Stimulated activated CD8-positive, alpha-beta memory T cell treated with anti-CD3 and anti-CD28 coated beads, Interleukin-2, amount 100 ng/mL, for 1 hour (primary cell): ENCODE measurements at places on chromosomes 2 and 18.
A peak's percentile ranks its signal among the peaks of the same experiment; 100 is the strongest.

- DNase-seq = no peak
Measured at GRCh38 chr2:110858993-110859701, 126.8 kb downstream of the ACOXL start.

DNA sequence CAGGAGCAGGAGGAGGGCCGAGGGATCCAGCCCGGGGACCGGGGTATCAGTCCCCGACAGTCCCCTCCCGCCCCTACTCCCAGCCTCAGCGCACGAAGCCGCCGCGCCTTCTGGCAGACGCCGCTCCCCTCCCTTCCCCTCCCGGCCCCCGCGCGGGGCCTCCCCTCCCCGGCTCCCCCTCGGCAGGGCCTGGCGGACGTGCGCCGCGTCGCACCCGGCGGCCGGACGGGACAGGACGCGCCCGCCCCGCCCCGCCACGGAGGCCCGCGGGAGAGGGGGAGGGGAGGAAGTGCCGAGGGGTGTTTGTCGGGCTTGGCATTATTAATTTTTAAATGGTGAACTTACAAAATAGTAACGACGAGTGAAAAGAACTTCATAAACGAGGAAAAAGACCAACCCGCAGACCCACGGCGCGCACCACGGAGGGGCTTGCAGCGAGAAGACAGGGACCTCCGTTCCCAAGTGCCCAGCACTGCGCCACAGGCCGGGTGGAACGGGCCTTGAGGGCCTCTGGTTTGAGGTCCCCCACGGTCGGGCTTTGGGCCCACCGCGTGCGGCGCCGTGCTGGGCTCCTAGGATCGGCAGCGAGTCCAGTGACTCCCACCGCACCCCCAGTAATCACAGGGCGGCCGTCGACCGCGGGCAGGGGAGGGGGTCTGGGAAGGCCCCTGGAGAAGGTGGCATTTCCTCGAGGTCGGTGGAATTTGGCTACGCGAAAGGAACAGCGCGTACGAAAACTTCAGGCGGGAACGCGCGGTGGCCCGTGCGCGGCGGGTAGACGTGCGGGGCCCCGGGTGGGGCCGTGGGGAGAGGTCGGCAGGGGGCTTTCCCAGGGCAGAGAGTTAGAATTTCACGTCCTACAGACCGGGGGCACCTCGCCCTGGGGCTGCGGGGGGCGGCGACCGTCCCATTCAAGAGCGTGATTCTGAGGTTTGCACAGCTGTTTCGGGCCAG is 954 bp upstream of the CTDSP1 start:
- DNase-seq = no peak

GRCh38 chr2:224586127-224586695 is 1.0 kb upstream of the CUL3 start:
- no peak for DNase-seq

DNA sequence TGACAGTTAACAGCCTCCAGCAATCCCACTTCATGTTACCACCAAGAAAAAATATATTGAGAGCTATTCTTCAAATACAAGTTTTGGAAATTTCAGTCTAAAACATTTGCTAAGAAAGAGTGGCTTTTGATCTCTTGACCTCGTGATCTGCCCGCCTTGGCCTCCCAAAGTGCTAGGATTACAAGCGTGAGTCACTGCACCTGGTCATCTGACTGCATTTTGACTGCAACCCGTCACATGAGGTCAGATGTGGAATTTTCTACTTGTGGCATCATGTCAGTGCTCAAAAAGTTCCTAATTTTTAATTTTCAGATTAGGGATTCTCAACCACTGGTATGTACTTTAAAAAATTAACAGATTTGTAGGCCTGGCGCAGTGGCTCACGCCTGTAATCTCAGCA is 9.1 kb upstream of the CLK1 start:
- DNase-seq = no peak

- DNase-seq = no peak
Measured at GRCh38 chr2:70467831-70468779, 85.5 kb downstream of the TGFA start.

- no peak for DNase-seq
Measured at GRCh38 chr2:3464401-3465005, 54.8 kb downstream of the ADI1 start.

DNA sequence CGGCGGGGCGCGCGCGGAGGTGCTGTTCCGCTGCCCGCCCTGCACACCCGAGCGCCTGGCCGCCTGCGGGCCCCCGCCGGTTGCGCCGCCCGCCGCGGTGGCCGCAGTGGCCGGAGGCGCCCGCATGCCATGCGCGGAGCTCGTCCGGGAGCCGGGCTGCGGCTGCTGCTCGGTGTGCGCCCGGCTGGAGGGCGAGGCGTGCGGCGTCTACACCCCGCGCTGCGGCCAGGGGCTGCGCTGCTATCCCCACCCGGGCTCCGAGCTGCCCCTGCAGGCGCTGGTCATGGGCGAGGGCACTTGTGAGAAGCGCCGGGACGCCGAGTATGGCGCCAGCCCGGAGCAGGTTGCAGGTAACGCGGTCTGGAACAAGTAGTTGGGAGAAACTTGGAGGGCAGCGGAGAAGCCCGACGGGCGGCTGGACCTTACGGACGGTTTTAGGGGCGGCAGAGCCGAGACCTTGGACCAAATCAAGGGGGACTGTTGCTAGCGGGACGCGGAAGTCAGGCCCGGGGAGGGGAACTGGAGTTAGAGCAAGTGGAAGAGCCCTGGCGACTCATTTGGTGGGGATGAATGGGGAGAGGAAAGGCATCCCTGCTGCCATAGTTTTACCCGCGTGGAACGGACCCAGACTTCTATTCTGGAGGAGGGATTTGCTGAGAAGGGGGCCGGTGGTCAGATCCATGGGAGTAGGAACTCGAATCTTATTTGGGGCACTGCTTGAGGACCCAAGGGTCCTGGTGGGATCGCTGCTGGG is 573 bp downstream of the IGFBP2 start:
- DNase-seq = no peak

- DNase-seq = no peak
Measured at GRCh38 chr2:232292395-232293154, 86.0 kb upstream of the ALPP start.

DNA sequence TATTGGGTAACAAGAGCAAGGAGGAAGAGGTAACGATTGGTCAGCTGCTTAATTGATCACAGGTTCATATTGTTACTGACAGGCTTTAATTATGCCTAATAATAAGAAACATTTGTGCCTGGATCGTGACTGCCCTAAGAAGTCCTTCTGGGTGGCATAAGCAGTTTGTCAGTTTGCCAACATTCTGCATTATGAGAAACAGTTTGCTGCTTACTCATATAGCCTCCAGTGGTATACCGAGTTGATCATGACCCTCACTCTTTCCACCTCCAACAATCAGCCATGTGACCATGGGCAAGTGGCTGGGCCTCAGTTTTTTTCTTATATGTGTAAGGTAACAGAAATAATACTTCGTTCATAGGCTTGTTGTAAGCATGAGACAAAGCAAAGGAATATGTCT is 96.6 kb upstream of the CABLES1 start:
- no peak for DNase-seq

DNA sequence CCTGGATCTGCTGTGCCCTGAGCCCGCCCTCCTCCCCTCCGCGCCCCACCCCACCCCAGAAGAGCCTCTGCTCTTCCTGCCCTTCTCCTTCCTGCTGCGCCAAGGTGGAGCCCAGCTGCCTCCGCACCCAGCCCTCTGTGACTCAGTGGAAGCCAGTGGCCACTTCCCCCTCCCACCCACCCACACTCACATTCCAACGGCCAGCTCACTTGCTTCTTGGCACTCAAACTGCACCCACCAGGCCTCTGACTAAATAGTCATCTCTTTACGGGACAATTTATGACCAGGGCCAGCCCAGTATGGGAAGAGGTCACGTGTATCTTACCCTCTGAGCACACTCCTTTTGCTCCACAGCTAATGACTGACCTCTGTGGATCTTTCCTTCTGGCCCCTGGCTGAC is 150.4 kb upstream of the SLC1A4 start:
- DNase-seq = no peak

GRCh38 chr18:61464551-61465142 is 131.4 kb downstream of the CDH20 start:
- no peak for DNase-seq

- no peak for DNase-seq
Measured at GRCh38 chr2:166651991-166652390, 157.9 kb upstream of the SCN7A start.

GRCh38 chr2:105100046-105100840 is 62.4 kb downstream of the MRPS9 start:
- DNase-seq = no peak

DNA sequence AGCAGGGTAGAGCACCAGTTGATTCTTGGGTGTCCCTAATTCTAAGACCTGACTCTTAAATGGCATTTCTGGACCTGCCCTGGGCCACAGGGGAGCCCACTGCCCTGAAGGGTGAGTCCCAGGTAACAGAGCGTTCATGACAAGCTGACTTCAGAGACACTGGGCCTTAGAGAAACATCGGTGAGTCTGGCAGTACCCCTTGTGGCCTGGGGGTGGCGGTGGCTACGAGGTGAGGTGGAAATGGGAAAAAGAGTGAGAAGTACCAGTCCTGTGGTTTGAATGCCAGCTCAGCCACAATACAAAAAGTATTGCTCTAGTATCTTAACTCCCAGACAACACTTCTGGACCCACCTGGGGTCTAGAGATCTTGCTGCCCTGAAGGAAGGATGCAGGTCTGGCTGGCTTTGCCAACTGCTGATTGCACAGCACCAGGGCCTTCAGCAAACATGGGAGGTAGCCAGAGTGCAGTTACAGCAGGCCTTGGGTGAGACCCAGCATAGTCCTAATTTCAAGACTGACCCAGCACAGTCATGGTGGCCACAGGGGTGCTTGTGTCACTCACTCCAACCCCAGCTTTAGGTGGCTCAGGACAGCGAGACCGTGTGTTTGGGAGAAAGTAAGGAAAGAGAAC is 44.5 kb downstream of the USP34 start:
- DNase-seq = peak; percentile 36

DNA sequence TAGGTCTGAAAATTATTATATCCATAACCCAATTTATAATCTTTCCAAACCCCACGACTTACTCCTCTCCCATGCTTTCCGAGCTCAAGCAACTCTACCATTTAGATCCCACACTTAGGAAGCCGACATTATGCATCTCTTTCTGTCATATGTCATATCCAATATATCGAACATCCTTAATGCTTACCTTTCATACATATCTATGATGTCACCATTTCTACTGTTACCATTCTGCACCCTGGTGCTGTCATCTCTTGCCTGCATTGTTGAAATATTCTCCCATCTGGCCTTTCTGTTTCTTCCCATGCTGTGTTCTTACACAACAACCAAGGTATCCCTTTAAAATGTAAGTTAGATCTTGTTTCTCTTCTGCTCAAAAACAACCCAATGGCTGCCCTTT is 127.1 kb upstream of the MC4R start:
- no peak for DNase-seq

DNA sequence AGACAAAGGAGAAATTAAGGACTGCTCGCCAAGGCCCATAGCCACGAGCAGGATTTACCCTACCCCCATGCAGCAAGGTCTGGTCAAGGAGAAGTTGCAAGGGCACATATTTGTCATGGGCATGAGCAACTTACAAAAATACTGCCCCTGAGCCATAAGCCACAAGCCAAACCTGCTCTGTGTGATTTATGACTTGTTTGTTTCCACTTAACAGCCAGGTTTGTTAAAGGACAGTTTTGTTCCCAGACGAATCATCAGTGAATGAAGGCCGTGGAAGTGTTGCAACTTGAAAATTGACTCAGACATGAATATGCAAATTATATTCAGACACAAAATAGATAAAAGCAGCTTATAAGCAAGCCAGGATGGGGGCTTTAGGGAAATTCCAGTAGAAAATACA is 31.3 kb upstream of the EVA1A start:
- DNase-seq = no peak

GRCh38 chr2:195612611-195613495 is 44.2 kb upstream of the SLC39A10 start:
- DNase-seq = no peak

GRCh38 chr18:69564602-69565001 is 163.9 kb downstream of the DOK6 start:
- DNase-seq = no peak

GRCh38 chr2:7765236-7765635 is 848.0 kb downstream of the RNF144A start:
- no peak for DNase-seq

DNA sequence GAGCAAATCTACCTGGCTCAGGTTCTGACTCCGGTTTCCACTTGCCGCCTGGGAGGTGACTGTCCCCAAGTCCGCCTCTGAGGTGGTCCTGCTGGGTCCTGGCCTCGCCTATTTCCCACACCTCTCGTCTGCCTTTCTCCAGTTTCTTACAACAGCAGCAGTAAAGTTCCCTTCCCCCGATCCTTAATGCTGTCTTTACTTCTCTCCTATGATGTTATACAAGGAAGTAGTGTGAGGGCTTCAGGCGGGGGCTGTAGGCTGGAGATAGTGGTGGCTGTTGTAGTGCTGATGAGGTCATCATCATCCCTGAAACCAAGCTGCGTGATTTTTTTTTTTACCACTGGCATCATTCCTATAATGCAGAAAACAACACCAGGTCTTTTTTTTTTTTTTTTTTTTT is 18.9 kb downstream of the TGIF1 start:
- DNase-seq = no peak

DNA sequence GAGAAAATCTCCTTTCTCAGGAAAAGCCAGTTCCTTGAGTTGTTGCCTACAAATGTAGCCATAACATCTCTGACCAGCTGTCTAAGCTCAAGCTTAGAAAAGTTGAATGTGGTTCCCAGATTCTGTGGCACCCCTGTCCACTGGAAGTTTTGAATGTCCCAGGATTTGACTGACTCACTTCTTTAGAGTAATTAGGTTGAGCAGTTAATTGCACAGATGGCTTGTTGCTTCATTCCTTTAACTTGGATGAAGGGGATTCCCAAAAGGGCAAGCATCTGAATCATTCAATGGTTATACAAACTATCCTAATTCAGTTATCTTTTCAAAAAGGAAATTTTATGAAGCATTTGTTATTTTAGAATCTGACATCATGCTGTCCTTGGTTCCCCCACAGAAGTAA is 374.7 kb downstream of the LNPK start:
- DNase-seq = no peak

DNA sequence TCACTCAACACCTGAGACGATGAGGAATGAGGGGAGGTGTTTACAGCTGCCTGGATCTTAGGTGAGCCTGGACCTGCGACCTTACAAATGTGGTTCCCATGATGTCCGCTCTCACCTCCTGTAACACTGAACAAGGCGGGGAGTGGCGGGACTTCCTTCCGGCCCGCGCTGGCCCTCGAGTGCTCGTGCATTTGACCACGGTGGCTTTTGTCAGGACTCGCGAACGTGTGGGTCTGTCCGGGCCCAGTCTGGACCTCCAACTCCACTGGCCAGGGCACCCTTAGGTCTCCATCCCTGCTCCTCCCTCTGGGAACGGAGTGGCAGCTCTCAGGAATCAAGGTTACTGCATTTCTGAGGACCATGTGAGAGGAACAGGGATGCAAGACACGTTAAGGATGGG is 263.0 kb upstream of the SALL3 start:
- no peak for DNase-seq

GRCh38 chr2:223782629-223783028 is 54.8 kb downstream of the AP1S3 start:
- DNase-seq = no peak
